ENCODE measurements at places on chromosomes 2 and 18.

DNA sequence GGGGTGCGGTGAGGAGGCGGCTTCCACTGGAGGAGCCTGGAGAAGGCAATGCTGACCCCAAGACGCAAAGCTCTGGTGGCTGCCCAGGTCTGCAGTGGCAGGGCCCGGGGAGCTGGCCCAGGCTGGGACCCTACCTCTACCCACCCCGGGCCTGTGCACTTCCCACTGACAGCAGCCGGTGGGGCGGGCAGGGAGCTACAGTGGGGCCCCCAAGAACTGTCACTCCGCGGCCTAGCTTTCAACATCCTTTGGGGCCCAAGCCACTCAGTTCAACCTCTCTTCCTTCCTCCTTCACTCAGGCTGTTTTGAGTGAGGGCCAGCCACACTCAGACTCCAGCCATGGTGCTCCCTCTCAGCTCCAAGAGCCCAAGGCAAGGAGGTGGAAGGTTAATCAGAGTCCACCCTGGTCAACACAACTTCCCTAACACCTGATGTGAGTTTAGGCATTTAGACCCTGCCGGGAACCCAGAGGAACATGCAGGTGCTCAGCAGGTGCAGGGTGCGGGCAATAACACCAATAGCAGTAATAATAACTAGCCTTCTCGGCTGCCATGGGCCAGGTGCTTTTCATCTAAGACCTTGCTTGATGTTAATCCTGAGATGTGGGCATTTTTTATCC is 93.6 kb downstream of the ZFP36L2 start:
- no peak for DNase-seq

GRCh38 chr2:1591978-1592907 is 152.1 kb downstream of the PXDN start:
- DNase-seq: no peak

GRCh38 chr2:165563468-165564225 is 94.1 kb downstream of the CSRNP3 start:
- no peak for DNase-seq

- no peak for DNase-seq
Measured at GRCh38 chr2:181674461-181674860, 5.9 kb downstream of the NEUROD1 start.

DNA sequence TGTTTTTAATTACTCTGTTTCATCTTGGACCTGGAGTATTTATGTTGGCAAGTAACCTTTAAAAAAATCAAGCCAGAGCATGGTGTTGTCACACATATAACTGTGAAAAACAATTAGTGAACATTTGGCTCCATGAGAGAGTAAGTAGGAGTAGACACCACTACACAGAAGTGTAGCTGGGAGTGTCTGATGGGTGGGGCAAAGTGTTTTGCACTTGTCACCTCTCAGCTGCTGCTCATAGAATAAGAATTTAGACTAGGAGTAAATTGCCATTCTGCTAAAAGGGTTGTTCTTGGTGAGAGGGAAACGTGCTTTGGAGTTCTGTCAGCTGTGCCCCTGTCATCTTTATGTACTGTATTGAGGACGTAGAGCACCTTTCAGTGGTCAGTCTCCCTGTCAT is 114.5 kb downstream of the TTC27 start:
- DNase-seq: no peak

GRCh38 chr2:223789423-223789822 is 48.0 kb downstream of the AP1S3 start:
- no peak for DNase-seq

- no peak for DNase-seq
Measured at GRCh38 chr18:24702001-24702515, 241.6 kb downstream of the HRH4 start.

Data from activated CD4-positive, alpha-beta T cell treated with anti-CD3 and anti-CD28 coated beads for 1 hour (primary cell).